Breast epithelium (tissue), 4 donors: ENCODE measurements at places on chromosomes 12 and 14. TPM values are rescaled to one million over a fixed set of nuclear protein-coding genes. Genes with fewer than 3 reads are reported as not detected.

SLC7A7 gene
- total RNA-seq: 46.4 TPM

DNA sequence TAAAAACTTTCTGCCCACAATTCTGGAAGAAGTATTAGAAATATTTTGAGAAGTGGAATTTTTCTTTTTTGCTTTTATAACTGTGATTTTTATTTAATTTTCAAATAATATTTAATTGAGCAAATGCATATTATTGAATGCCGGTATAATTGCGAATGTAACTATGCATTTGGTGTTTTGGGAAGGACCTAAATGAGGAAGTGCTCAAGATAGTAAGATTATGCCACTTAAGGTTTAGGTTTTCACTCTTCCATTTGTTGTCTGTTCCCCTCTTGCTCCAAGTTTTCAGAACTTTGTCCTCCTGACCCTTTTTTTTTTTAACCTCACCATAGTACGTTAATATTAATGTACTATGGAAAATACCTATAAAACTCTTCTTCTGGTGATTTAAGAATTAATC is 85.8 kb downstream of the KIAA0586 start:
- no peak for DNase-seq

DNA sequence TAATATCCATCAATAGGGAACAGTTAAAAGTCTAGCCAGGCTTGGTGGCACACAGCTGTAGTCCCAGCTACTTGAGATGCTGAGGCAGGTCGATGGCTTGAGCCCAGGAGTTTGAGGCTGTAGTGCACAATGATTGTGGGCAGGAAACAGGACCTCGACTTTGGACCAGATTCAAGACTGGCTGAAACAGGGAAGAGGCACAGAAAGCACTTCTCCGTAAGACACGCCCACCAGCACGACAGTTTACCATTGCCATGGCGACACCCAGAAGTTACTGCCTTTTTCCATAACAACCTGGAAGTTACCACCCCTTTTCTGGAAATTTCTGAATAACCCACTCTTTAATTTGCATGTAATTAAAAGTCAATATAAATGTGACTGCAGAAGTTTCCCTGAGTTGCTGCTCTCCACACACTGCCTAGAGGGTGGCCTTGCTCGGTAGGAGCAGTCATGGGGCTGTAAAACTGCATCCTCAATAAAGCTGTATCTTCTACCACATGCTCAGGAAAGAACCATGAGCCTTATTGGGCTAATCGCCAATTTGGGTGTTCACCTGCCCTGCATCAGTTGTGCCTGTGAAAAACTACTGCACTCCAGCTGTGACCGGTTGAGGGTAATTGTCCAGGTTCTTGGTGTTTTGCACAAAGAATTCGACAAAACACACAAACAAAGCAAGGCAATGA is 4.6 kb upstream of the LRRC23 start:
- no peak for DNase-seq

TAS2R46 gene
- 3.2 TPM for total RNA-seq

GRCh38 chr14:60204104-60204842 is 39.1 kb upstream of the DHRS7 start:
- no peak for DNase-seq

DNA sequence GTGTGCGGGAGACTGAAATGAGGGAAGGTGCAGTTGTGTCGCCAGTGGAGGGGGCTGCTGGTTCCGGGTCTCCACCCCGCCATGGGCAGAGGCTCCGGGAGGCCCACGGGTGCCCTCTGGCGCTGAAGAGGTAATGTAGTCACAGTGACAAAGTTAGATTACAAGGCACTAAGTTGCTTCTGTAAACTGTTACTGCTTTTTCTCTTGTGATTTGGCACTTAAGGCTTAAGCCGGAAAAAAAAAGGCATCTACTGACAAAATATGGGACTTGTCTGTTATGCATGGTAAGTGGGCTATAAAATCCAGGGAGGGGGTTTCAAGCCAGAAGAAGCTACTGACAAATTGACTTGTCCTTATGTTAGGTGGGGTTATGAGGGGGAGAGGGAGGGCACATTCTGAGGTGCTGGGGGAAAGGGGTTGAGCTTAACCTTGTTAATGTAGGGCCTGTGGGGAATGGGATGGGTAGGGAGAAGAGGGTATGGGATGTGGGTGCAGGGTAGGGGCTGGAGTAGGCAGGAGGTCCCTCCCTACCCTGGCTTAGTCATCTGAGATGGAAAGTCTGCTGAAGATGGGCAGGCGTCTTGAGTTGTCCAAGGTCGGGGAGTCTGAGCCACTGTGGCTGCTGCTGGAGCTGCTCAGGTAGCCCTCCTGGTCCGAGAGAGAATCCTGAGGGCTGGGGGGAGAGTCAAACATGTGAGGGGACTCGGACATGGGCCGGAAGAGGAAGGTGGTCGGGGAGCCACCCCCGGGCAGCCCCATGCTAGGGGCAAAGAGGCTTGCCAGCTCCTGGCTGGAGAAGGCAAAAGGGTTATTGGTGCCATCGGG is 3.7 kb downstream of the ZFP36L1 start:
- peak; percentile 82 for DNase-seq

DNA sequence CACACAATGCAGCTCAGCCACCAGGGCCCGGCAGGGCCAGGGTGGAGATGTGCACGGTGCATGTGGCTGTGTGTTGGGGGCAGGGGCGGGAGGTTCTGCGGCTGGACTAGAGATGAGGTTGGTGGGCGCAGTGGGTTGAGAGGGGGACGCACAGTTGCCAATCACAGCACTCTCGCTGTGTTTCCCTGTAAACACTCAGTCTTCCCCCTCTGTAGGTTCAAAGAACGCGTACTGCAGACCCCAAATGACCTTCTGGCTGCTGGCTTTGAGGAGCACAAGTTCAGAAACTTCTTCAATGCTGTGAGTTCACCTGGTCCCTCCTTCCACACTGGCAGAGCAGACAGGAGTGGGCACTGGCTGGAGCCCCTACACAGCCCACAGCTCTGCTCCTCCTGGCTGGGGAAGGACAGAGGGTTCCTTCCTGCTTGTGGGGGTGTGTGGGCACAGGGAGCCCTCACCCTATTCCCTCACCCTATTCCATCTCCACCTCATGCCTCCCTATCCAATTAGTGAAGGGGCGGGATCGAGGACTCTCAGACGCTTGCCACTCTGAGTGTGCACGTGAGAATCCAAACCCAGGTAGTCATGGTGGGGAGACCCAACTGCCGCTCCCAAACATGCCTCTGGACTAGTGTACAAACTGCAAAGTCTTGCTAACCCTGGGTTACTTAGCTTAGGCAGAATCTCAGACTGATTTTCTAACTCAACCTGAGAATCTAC is 17.8 kb downstream of the OTUB2 start:
- peak; percentile 41 for DNase-seq
